ENCODE measurements at places on chromosomes 12 and 14.

- DNase-seq: no peak
Observed at GRCh38 chr14:104148433-104149277, 10.3 kb downstream of the KIF26A start.

GRCh38 chr12:104929368-104929767, 28.7 kb downstream of the SLC41A2 start:
- no peak for DNase-seq

DNA sequence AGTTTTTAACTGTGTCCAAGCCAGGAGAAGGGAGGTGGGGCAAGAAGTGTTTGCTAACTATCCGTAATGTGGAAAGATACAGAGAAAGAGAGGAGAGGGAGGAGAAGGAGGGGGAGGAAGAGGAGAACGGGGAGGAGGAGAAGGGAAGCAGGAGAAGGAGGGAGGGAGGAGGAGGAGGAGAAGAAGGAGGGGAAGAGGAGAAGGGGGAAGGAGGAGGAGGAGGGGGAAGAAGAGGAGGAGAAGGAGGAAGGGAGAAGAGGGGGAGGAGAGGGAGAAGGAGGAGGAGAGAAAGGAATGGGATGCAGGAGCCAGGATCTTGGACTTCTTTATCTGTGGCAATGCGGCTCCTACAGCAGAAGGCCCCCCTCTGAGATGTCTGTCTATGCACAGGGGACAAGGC, 510.3 kb upstream of the CCDC196 start:
- no peak for DNase-seq

- no peak for DNase-seq
Observed at GRCh38 chr14:97796511-97796910, 999.3 kb downstream of the VRK1 start.

DNA sequence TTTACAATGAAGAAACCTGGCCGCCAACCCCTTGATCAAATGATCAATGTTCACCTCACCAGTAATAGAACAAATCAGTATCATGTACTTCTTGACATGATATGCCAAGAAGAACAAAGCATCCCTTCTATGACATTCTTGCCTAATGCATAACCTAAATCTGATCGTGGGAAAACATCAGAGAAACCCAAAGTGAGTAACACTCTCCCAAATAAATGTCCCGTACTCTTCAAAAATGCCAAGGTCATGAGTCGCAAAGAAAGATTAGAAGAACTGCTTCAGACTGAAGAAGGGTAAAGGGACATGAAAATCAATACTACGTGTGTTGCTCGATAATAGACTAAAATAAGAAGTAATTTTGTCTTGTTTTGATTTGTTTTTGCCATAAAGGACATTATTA, 11.4 kb upstream of the SLC25A3 start:
- DNase-seq: no peak

- DNase-seq: no peak
Observed at GRCh38 chr12:70691018-70691672, 53.9 kb upstream of the PTPRB start.

DNA sequence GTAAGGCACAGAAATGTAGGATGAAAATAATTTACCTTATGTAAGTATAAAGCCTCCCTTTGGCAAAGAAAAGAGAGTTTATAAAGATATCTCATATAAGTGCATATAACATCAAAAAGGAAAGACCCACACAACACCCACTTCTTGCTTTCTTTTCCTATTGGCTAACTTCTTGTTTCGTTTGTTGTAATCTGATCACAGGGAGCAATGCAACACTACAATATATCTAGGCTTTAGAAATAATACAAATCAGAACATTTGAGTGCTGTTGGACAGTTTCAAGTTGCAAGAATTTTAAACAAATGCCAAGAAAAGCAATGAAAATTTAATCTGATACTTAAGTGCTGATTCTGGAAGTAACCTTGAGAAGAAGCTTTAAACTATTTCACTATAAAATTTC, 1.3 kb downstream of the FGD6 start:
- no peak for DNase-seq

DNA sequence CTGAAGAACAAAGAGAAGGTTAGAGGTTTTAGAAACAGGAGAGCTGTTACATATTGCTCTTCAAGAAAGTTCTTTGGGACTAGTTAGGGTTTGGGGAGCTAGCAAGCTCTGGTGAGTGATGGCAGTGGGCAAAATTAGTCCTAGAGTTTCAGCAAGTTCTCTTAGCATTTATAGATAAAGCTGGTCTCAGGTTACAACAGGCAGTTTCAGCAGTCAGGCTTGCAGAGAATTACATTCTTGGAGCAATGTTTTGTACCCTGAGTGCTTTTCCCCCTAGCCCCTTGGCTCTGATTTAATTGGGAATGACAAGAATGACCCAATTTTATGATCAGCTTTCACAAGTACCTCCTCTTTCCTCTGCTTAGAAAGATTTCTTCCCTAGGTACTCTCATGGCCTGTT, 21.4 kb upstream of the EID3 start:
- DNase-seq: no peak

GRCh38 chr14:100078997-100079725, 13.9 kb downstream of the EVL start:
- DNase-seq: peak; percentile 61

GRCh38 chr12:53425515-53426150, 2.0 kb downstream of the AMHR2 start:
- DNase-seq: no peak

DNA sequence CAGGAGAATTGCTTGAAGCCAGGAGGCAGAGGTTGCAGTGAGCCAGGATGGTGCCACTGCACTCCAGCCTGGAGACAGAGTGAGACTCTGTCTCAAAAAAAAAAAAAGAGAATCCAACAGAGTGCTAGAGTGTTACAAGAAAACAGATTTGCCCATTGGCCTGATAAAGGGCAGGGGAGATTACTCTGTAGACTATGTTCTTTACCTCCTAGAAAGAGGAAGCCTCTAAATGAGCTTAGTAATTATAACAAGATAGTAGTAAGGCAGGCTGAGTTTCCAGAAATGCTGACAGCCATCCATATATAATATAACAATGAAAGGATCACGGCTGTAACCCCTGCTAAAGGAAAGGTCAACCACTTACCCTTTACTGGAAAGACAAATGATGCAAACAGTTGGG, 24.4 kb downstream of the AK7 start:
- DNase-seq: no peak

DNA sequence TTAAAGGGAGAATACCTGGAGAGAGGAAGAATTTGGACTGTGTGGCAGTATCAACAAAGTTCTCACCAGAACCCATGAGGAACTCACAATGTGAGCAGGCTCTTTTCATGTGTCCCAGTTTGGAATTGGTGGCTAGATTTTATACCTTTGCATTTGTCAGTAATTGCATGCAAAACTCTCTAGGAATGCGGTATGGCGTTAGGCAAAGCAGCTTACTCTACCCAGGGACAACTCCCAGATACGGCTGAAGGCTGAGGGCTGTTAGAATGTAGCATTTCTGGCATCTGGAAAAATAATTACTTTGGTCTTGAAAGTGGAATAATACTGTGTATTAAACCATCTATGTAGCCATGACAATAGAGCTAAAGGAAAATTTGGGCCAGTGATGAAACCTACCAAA, 635.5 kb downstream of the SLC16A7 start:
- DNase-seq: no peak

DNA sequence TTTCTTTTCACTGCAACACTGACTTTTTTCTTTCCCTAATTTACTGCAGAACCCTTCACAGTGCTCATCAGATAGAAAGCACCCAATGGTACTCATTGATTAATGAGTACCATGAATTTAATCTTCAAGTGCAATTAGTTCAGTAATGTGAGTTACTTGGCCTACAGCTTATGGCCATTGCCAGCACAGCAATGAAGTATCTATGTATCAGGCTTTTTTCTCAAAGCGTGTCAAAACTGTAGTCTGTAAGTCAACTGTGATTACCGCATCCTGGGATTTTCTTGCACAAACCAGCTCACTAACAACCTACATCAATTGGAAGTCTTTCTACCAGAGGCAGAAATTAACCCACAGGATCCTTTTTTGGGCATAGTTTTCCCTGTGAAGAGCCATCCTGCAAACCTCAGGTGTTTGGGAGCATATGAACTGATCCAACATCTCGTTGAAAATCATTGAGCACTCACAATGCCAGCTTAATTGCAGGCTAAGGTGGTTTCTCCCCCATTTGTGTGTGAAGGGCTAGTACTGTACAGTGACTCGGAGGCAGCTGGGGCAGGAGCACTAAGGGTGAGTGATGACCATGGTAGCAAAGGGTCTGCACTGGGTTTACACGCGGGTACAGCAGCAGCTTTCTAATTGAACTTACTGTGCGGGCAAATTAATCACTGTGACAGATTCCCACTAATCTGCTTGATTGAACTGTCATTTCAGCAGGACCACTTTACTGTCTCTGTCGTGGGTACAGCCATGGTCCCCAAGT, 619.3 kb downstream of the SNAPC1 start:
- DNase-seq: no peak

GRCh38 chr14:69696204-69696527, 70.8 kb upstream of the SRSF5 start:
- DNase-seq: no peak

- no peak for DNase-seq
Observed at GRCh38 chr14:95068521-95068920, 88.8 kb downstream of the DICER1 start.

DNA sequence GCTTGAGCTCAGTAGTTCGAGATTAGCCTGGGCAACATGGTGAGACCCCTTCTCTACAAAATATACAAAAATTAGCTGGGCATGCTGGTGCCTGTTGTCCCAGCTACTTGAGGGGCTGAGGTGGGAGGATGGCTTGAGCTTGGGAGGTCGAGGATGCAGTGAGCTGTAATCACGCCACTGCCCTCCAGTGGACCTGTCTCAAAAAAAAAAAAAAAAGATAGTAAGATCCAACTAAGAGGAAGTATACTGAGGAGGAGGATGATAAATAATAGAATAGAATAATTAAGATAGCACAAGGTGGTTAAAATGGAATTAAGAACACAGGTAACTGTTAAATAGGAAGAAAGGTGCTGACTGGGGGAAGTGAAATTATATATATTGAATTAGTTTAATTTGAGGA, 37.0 kb upstream of the BAZ1A start:
- no peak for DNase-seq

- no peak for DNase-seq
Observed at GRCh38 chr12:106074706-106075392, 63.9 kb downstream of the NUAK1 start.

- no peak for DNase-seq
Observed at GRCh38 chr12:125568306-125568705, 503.1 kb downstream of the AACS start.

- no peak for DNase-seq
Observed at GRCh38 chr12:3122841-3123678, 45.9 kb downstream of the TSPAN9 start.

DNA sequence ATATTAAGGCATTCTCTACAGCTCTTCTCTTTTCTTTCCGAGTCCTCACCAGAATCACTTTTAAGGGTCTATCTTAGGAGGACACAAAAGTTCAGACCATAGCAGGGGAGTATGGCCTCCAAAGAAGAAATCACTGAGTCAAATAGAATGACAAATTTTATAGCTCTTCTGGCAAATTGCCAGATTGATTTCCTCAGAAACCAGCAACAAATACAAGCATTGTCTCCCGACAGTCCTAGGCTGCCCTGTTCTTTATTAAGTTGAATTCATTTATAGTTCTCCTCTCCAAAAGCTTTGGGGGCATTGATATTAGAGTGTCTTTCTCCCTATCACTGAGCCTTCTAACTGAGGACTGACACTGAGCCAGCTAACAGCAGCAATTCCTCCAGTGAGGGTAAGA, 156.4 kb upstream of the FRMD6 start:
- DNase-seq: no peak

- DNase-seq: no peak
Observed at GRCh38 chr14:77316872-77317301, 3.8 kb downstream of the POMT2 start.

- DNase-seq: no peak
Observed at GRCh38 chr14:80323038-80323665, 111.8 kb upstream of the DIO2 start.

GRCh38 chr14:70152704-70153103, 36.0 kb downstream of the SLC8A3 start:
- DNase-seq: no peak

- DNase-seq: no peak
Observed at GRCh38 chr12:93698307-93699092, 21.3 kb downstream of the CRADD start.

DNA sequence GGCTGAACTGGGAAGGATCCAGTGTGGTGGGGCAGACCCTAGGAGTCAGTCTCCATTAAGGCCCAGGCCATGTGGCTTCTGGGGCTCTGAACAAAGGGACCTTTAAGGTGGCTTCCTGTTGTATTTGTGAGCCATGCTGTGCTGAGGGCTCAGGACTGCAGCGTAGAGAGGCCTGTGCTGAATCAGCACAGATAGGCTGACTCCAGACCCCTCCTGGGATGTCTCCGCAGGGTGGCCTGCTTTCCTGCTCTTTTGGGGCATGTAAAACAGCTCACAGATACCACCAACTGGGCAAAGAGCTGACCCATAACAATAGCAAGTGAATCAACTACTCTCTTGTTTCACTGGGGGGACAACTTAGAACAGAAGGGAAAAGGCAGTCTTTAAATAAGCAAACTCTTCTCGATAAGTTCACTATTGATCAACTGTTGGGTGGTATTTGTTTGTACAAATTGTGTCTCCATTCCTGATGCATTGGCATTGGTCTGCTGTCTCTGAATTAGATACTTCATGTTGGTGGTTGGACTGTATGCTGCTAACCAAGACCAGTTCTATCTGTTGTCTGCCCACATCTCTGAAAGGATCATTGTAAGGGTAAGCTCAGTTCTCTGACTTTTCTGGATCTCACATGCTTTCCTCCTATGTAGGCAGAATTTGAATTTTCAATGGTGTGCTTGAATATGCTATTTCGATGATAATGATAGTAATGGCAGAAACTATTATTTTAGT, 71.8 kb downstream of the MYRFL start:
- no peak for DNase-seq

GRCh38 chr12:97127061-97127460, 220.0 kb downstream of the NEDD1 start:
- DNase-seq: no peak

GRCh38 chr12:89129167-89129870, 223.0 kb downstream of the DUSP6 start:
- no peak for DNase-seq

DNA sequence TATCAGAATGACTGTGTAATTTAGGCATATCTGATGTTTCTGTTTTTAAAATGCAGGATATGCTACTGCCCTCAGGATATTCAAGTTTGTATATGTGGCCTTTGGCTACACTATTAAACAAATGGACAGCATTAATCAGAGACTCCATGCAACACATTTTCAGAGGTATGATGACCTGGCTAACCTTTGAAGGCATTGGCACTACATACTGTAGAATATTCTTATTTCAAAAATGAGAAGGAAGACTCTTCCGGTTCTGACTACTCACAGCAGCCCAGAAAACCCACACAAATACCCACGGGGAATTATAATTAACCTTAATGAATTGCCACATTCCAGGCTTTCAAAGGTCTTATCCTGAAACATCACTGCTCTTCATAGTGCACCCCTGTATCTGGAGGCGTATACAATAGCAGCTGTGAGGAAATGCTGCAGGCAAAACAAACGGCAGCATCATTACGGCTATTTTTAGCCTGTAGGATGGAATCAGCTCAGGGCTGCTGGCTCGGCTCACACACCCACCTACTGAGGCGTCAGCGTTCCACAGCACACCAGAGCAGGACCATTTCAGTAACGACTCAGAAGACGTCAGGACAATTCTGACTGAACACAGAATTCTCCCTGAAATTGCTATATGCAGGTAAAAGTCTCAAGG, 648.5 kb downstream of the RPS29 start:
- no peak for DNase-seq

All from activated CD4-positive, CD25-positive, alpha-beta regulatory T cell treated with anti-CD3 and anti-CD28 coated beads, Interleukin-2, amount 50 U/mL, for 72 hours (primary cell).